ENCODE measurements at places on chromosomes 3 and 15. TPM values are rescaled to one million over a fixed set of nuclear protein-coding genes. Genes with fewer than 3 reads are reported as not detected.

Gene ROPN1
- total RNA-seq: not detected

Gene RLBP1
- not detected for total RNA-seq

Gene MUC4
- 2.5 TPM for total RNA-seq

Gene TEX55
- not detected for total RNA-seq

Gene RASL12
- 0.44 TPM for total RNA-seq

Gene TMOD2
- 75.0 TPM for total RNA-seq

Gene CHST13
- not detected for total RNA-seq

Gene FAIM
- 14.7 TPM for total RNA-seq

Gene COL6A5
- total RNA-seq: not detected

Gene LRRC49
- 28.6 TPM for total RNA-seq

Gene SPINK8
- total RNA-seq: not detected
